ENCODE measurements at places on chromosomes 7 and 10. TPM values are rescaled to one million over a fixed set of nuclear protein-coding genes. Genes with fewer than 3 reads are reported as not detected.

FAM25G gene
- not detected for total RNA-seq

BLNK gene
- total RNA-seq: 11.2 TPM

SPDYE6 gene
- not detected for total RNA-seq

EPHB6 gene
- total RNA-seq: 12.2 TPM

RBP3 gene
- total RNA-seq: not detected

AKR1C8 gene
- total RNA-seq: 0.83 TPM

SCIN gene
- total RNA-seq: 21.1 TPM

TMEM229A gene
- total RNA-seq: not detected

SFMBT2 gene
- 22.3 TPM for total RNA-seq

CCDC172 gene
- total RNA-seq: not detected

CAMK2B gene
- total RNA-seq: 0.30 TPM

ZNF467 gene
- 23.0 TPM for total RNA-seq

CALHM3 gene
- total RNA-seq: not detected

DLX5 gene
- total RNA-seq: not detected

TRPV5 gene
- not detected for total RNA-seq

Data from lower lobe of right lung (tissue), 2 donors.